ENCODE measurements at places on chromosomes 1 and 21. TPM values are rescaled to one million over a fixed set of nuclear protein-coding genes. Genes with fewer than 3 reads are reported as not detected.

Gene GNAI3
- 13.8 TPM for total RNA-seq

Gene TRIM46
- 30.4 TPM for total RNA-seq

- no peak overlapping the region for H3K4me3 ChIP-seq
- no peak for DNase-seq
- peaks cover 17% of the 10 kb centered on the region for H3K36me3 ChIP-seq
- no peak overlapping the region for H3K27ac ChIP-seq
- H3K27me3 ChIP-seq: peaks cover 7% of the 10 kb centered on the region
Observed at GRCh38 chr21:44568261-44568660, 5.3 kb upstream of the KRTAP10-4 start.

Gene TMOD4
- 0.76 TPM for total RNA-seq

GRCh38 chr1:4172644-4173599, 272.9 kb upstream of the C1orf174 start:
- H3K4me1 ChIP-seq: no peaks in the 10 kb centered on the region
- DNase-seq: no peak
- H3K36me3 ChIP-seq: peaks cover 24% of the 10 kb centered on the region
- no peak overlapping the region for H3K27ac ChIP-seq
- peaks cover 10% of the 10 kb centered on the region for H3K27me3 ChIP-seq
- H3K4me3 ChIP-seq: no peak overlapping the region

DNA sequence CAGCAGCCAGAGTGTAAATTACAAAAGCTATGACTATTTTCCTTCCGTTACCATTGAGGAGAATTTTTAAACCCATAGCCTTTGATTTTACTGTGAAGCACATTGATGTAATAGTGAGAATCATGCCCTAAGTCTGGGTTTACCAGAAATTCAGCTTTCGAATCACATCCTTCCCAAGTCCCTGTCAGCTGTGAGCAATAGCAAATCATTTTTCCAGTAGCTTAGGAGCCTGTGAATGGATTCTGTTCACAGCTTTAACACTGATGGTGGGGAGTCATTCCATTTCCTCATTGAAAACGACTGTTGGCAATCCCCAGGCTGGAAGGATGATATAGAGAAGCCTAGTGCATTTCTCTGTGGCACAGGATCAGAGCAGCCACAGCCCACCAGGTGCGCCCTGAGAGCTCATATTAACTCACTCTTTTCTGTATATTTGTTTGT, 82.2 kb upstream of the C1orf105 start:
- no peak overlapping the region for H3K4me3 ChIP-seq
- H3K4me1 ChIP-seq: no peaks in the 10 kb centered on the region
- no peak for DNase-seq
- H3K27me3 ChIP-seq: peaks cover 1% of the 10 kb centered on the region
- H3K27ac ChIP-seq: no peak overlapping the region

Data from glutamatergic neuron (in vitro differentiated cells).